Right forelimb (tissue), 1 donor: ENCODE measurements at places on chromosomes 3 and 15.
A peak's percentile ranks its signal among the peaks of the same experiment; 100 is the strongest.

GRCh38 chr15:55703873-55704301 lies 39.1 kb downstream of the PRTG start:
- DNase-seq = no peak

DNA sequence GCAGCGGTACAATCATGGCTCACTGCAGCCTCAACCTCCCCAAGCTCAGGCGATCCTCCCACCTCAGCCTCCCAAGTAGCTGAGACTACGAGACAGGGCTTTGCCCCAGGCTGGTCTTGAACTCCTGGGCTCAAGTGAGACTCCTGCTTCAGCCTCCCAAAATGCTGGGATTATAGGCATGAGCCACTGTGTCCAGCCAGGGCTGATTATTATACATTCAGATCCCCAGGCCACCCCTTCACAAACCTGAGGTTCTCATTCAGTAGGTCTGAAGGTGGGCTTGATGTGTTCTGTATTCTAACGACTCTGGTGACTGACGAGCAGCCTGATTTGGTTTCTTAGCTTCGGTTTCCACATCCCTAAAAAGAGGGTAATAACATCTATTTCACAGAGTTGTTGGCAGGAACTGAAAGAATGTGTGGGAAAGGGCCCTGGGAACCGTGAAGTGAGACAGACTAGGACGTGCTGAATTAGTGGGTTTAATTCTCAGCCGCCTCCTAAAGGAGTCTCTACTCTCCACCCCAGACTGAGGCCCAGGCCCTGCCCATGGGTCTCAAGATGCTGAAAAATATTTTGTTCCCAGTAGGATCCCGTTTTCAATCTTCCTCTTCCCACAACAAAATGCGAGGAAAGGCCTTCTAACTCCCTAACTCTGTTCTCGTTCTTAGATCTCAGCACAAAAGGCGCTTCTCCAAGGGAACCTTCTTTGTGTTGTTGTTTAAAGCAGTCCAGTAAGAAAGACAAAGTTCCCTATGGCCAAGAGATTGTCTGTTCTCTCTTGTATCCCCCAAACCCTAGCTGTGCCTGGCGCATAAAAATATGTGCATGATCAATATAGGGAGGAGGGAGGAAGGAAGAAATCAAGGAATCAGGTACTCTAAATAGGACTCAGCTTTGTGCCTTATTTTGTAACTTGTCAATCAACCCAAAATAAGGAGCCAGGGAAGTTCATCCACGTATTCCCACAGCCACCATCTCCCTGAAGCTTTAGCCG lies 210.0 kb upstream of the TOPAZ1 start:
- DNase-seq = no peak

- no peak for DNase-seq
Observed at GRCh38 chr15:101206176-101206591, 45.7 kb downstream of the CHSY1 start.

DNA sequence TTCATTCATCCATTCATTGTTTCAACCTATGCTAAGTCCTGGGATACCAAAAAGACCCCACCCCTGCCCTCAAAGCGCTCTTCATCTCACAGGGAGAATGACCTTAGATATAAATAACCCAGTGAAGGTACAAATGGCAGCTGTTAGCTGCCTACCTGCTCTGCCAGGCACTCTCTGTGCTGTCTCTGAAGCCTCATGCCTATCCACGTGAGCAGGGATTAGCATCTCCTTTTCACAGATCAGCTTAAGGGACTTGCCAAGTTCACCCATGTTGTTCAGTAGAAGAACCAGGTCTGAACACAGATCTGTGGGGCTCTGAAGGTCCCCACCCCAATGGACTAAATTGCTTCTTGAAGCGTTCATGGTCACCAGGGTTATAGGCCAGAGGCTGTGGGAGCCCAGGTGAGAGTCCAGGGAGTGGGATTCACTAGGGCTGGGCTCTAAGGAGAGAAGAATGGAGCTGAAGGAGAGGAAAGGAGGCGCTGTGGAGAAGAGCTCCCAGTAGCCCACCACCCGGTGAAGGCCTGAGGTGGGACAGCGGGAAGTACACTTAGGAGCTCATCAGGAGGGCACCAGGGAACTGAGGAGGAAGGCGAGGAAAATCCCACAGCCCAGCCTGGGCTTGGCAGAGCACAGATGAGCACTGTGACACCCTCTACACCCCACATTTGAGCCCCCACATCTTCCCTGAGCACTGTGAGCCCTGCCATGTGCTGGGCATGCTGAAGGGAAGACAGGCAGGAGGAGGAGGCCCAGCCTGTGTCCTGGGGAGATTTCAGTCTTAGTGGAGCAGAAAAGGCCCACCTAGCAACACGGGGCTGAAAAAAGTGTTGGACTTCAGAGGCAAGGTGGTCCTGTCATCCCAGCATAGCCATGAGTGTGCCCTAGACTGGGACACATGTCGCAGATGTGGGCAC lies 20.4 kb downstream of the RBP1 start:
- DNase-seq = no peak

GRCh38 chr3:176183181-176183580 lies 1014.1 kb downstream of the TBL1XR1 start:
- no peak for DNase-seq

- no peak for DNase-seq
Observed at GRCh38 chr3:190848870-190849269, 13.6 kb downstream of the GMNC start.

- no peak for DNase-seq
Observed at GRCh38 chr3:179991104-179991503, 45.6 kb downstream of the PEX5L start.

GRCh38 chr3:65783117-65783516 lies 255.6 kb downstream of the MAGI1 start:
- no peak for DNase-seq

DNA sequence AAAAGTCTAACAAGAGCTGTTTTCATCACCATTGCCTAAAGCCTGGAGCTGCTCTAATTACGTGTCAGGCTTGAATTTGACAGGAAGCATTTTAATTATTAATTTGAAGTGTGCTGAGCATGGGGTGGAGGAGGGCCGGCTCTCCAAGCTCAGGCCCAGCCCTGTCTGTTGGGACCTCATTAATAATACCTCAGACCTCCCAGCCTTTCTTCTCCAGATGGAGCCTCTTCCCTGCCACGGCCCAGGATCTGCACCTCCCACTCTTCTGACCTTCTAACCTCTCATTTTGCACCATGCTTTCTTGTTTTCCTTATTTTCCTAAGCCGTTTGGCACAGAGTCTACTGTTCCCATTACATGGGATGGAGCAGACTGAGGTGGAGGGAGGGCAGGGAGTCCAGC lies 30.0 kb downstream of the INSYN1 start:
- no peak for DNase-seq

GRCh38 chr3:71389191-71389590 lies 194.3 kb downstream of the FOXP1 start:
- DNase-seq = no peak

DNA sequence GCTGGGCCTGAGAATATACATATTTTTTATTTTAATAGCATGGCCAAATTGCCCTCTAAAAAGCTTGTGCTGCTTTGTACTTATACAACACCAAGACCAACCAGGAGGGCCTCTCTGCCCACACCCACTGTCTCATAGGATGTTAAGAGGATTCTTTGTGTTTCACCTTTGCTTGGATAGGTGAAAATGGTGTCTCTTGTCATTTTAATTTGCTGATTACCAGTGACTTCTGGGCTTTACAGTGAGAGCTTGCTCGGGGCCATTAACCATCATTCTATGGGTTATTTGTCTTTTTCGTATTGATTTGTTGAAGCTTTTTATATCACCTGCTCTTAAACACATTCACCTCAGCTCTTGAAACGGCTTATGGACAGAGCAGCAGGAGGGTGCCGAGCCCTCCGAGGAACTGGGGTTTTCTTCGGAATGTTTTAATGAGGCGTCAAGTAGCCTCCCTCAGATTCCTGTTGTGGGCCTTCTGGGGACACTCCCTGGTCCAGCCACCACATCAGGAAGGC lies 10.5 kb downstream of the PTH1R start:
- no peak for DNase-seq

GRCh38 chr3:37183976-37184375 lies 9.6 kb upstream of the LRRFIP2 start:
- DNase-seq = no peak

DNA sequence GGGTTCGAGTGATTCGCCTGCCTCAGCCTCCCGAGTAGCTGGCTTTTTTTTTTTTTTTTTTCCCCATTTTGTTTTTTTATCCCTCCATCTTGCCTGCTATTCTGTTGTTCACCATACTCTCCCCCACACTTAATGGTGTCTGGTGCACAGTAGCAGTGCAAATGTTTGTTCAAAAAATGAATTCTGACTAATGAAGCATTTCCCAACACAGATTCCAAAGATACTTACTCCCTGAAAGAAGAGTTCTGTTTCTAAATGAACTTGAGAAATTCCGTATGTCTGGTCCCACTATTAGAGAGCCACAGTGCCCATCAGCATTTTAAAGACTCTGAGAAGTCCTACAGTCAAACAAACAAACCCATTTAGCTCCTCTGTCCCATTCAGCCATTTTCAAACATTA lies 9.5 kb downstream of the EDEM1 start:
- DNase-seq = no peak

GRCh38 chr3:16647668-16648067 lies 42.4 kb upstream of the DAZL start:
- DNase-seq = no peak

- DNase-seq = peak; percentile 81
Observed at GRCh38 chr15:41558400-41559238, at the start of gene TYRO3. TYRO3 (plus strand) TSS chr15:41559212; CDS start chr15:41559258, 46 bp downstream.

DNA sequence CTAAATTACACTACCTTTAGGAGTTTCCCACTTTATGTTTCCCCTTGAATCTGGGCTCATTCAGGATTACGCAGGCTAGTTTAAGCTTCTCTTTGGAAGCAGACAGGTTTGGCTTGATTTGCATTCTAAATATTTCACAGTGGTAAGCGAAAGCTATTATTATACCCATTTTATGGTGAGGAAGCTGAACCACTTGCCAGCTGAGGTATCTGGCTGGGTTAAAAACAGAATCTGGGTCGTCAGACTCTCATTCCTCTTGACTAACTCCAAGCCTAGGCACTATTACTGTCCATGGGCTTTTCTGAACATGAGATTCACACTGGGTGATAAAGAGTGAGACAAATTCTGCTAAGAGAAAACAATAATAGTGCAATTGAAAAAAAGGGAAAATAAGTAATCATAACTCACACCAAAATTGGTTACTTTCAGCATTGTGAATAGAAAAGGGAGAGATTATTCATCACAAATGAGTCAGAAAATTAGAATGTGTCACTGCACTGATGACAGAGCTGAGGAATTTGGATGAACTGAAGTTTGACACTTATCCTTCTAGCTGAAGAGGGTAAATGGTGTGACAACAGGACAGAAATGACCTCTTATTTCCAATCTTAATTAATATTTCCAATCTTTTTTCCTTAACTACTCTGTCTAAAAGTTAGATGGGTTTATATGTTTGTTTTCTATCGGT lies 211.3 kb downstream of the TIGIT start:
- no peak for DNase-seq

DNA sequence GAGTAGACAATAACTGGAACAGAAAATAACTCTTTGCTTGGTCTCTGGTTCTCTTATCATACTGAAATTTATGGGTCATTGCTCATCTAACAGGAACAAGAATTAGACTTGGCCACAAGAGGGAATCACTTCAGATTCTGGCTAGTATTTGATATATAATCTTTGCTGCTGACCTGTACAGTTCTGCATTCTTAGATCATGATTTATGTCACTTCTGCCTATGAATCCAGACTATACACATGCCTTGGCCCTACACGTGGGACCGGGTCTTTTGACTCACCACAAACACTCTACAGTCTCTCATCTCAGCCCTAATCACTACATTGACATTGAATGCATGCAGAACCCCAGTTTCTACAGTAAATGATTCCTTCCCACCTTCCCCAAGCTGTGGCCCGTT lies 162.5 kb upstream of the SOX2 start:
- DNase-seq = no peak

GRCh38 chr3:12275974-12276650 lies 12.8 kb upstream of the PPARG start:
- DNase-seq = no peak

GRCh38 chr3:185858502-185859225 lies 33.8 kb upstream of the IGF2BP2 start:
- no peak for DNase-seq

DNA sequence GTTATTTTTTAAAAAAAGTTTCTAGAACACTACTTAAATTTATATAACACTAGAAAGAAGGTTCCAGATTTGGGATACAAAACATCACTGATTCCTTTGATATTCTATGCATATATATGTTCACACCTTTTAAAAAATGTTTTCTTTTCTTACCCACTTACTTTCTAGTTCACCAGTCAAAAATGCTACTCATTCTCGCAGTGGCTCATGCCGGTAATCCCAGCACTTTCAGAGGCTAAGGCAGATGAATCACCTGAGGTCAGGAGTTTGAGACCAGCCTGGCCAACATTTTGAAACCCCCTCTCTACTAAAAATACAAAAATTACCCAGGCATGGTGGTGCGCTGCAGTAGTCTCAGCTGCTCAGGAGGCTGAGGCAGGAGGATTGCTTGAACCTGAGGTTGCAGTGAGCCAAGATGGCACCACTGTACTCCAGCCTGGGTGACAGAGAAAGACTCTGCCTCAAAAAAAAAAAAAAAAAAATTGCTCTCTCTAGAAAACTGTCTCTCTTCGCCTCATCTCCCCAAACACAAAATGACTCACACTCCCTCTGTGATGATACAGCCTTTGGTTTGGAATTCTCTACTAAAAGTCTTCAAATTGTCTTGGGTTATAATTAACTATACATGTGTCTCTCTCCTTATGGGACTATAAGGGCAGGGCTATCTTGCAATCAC lies 52.6 kb upstream of the TGFBR2 start:
- no peak for DNase-seq

DNA sequence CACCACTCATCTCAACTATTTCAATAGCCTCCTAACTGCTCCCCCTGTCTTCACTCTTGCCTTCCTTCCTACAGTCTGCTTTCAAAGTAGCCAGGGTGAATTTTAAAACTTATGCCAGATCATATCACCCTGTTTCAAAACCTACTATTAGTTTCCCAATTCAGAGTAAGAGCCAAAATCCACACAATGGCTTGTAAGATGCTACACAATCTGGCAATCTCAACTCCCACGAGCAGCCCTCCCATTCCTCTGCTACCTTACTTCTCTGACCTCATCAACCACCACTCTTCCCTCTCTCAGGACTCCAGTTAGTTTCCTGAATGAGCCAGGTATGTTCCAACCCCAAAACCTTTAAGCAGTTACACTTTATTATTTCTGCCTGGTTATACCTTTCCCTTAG lies 62.5 kb downstream of the VPS13C start:
- DNase-seq = no peak

- DNase-seq = no peak
Observed at GRCh38 chr3:175585898-175586297, 726.8 kb downstream of the NAALADL2 start.

GRCh38 chr3:158748237-158748828 lies 16.1 kb upstream of the RARRES1 start:
- DNase-seq = peak; percentile 32

DNA sequence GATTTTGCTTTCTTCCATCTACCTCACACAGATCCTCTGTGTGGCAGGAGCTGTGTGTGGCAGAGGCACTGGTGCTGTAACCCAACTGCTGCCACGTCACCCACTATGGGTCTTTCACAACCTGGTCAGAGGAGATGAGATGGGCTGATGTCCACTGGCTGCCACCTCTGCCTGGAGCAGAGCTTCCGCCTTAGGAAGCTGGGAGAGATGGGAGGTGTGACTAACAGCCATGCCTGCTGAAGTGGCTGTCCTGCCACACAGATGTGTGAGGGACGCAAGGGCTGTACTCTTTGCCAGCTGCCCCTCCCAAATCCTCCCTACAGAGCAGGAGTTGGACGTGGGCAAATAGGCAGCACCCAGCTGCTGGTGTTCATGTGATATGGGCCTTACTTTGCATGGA lies 329.5 kb downstream of the GABRB3 start:
- DNase-seq = no peak
